ENCODE measurements at places on chromosomes 6 and 20. TPM values are rescaled to one million over a fixed set of nuclear protein-coding genes. Genes with fewer than 3 reads are reported as not detected.

Gene LCA5
- total RNA-seq: 3.6 TPM

Gene SLC22A7
- total RNA-seq: not detected

Gene CTAGE9
- not detected for total RNA-seq

DNA sequence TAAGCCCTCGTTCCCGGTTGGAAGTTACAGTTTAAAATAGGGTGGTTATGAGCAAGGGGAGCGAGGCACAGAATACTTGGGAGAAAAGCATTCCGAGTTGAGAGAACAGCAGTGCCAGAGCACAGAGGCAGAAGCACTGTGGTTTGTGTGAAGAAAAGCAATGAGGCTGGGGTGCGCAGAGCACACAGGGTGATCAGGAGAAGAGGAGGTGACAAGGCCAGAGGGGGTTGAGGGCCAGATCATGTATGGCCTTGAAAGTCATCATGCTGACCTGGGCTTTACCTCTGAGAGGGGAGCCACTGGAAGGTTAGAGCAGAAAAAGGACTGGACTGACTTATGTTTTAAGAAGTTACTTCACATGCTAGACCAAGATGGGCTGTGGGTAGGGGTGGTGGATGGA, 3.5 kb upstream of the BTN3A2 start:
- no peak for DNase-seq
- no peaks in the 10 kb centered on the region for H3K36me3 ChIP-seq
- no peaks in the 10 kb centered on the region for H3K4me1 ChIP-seq
- no peak overlapping the region for H3K27ac ChIP-seq

DNA sequence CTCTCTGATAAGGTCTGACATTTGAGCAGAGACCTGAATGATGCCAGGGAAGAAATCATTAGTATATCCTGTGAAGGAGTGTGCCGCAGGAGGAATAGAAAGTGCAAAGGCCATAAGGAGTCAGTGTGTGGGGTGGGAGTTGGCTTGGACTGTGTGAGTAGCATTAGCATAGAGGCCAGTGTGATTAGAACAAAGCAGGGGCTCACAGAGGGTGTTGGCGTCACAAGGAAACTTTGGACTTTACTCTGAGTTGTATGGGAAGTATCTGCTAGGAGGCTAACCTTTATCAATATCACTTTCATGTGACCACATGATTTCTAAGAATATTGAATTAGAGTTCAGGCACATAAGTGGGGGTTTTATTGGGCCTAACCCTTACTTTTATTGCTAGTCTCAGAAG, 12.1 kb downstream of the TMEM200A start:
- H3K27ac ChIP-seq: no peak overlapping the region
- DNase-seq: no peak
- no peak overlapping the region for H3K4me3 ChIP-seq
- no peaks in the 10 kb centered on the region for H3K36me3 ChIP-seq
- no peaks in the 10 kb centered on the region for H3K27me3 ChIP-seq
- peaks cover 1% of the 10 kb centered on the region for H3K4me1 ChIP-seq

GRCh38 chr6:137927777-137928218, 60.7 kb downstream of the TNFAIP3 start:
- DNase-seq: no peak
- H3K27ac ChIP-seq: no peak overlapping the region
- H3K27me3 ChIP-seq: no peaks in the 10 kb centered on the region
- H3K36me3 ChIP-seq: no peaks in the 10 kb centered on the region
- H3K4me3 ChIP-seq: no peak overlapping the region

Gene CLVS2
- 0.73 TPM for total RNA-seq

GRCh38 chr6:126721581-126722160, 381.8 kb downstream of the CENPW start:
- H3K27ac ChIP-seq: no peak overlapping the region
- H3K36me3 ChIP-seq: no peaks in the 10 kb centered on the region
- no peaks in the 10 kb centered on the region for H3K4me1 ChIP-seq
- no peak overlapping the region for H3K4me3 ChIP-seq
- H3K27me3 ChIP-seq: no peaks in the 10 kb centered on the region

Gene TUBB1
- total RNA-seq: not detected

- no peak for DNase-seq
- no peak overlapping the region for H3K4me3 ChIP-seq
- no peaks in the 10 kb centered on the region for H3K4me1 ChIP-seq
- H3K36me3 ChIP-seq: no peaks in the 10 kb centered on the region
Measured at GRCh38 chr6:81465859-81466258, 286.6 kb downstream of the TENT5A start.

Gene SMAP1
- 31.8 TPM for total RNA-seq
